GM23338 (cell line): ENCODE measurements at places on chromosomes 11 and 22. TPM values are rescaled to one million over a fixed set of nuclear protein-coding genes. Genes with fewer than 3 reads are reported as not detected.

GRCh38 chr22:33451866-33452469 lies 393.8 kb upstream of the SYN3 start:
- DNase-seq = no peak
- H3K27me3 ChIP-seq = no peaks in the 10 kb centered on the region
- H3K27ac ChIP-seq = no peak overlapping the region
- peaks cover 6% of the 10 kb centered on the region; the same call in 1 of the 2 replicates for H3K4me1 ChIP-seq

GRCh38 chr11:45702511-45702910 lies 37.1 kb upstream of the CHST1 start:
- no peaks in the 10 kb centered on the region for H3K27me3 ChIP-seq
- H3K36me3 ChIP-seq = no peaks in the 10 kb centered on the region
- H3K4me3 ChIP-seq = no peak overlapping the region
- DNase-seq = no peak

DNA sequence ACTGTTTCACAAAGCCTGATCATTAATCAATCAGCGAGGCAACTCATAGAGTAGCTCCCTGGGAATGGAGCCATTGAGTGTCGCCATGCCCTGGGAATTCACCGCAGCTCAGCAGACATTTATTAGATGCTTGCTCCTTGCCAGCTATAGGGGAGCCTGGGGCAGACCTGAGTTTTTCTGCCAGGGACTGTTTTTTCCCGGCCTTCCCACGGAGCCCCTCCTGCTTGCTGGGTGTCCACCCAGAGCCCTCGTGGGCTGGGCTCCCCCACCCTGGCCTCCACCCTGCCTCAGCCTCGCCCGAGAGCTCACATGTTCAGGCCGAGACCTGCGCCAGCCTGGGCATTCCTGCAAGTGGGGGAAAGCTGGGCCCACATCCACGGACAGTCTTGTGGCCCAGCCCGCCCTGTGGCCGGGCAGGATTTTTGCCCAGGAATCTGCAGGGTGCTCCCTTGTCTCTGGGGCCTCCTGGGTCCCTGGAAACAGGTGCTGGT lies 64.9 kb downstream of the SMIM38 start:
- H3K4me1 ChIP-seq = no peaks in the 10 kb centered on the region
- no peak overlapping the region for H3K4me3 ChIP-seq
- DNase-seq = no peak
- H3K36me3 ChIP-seq = no peaks in the 10 kb centered on the region
- H3K27me3 ChIP-seq = no peaks in the 10 kb centered on the region

DNA sequence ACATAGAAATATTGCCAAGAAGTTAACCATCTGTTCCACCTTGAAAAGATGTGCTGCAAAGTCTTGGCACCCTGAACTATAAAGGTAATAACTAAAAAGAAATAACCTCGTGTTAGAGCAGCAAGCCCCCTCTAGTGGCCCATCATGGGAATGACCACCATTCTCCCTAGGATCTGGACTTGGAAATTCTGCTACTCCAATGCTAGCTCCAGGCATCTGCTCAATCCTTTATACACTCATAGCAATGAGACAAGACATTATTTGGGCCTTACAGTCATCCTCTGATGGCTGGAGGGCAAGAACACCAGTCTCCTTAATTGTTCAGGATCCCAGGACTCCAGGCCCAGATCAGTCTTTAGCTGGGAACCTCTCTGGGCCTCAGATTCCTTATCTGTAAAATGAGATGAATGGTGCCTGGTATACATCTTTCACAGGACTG lies 76.0 kb downstream of the CWC15 start:
- H3K36me3 ChIP-seq = no peaks in the 10 kb centered on the region
- H3K27ac ChIP-seq = no peak overlapping the region
- peak; percentile 73 for DNase-seq
- H3K4me1 ChIP-seq = no peaks in the 10 kb centered on the region
- no peaks in the 10 kb centered on the region for H3K27me3 ChIP-seq

DNA sequence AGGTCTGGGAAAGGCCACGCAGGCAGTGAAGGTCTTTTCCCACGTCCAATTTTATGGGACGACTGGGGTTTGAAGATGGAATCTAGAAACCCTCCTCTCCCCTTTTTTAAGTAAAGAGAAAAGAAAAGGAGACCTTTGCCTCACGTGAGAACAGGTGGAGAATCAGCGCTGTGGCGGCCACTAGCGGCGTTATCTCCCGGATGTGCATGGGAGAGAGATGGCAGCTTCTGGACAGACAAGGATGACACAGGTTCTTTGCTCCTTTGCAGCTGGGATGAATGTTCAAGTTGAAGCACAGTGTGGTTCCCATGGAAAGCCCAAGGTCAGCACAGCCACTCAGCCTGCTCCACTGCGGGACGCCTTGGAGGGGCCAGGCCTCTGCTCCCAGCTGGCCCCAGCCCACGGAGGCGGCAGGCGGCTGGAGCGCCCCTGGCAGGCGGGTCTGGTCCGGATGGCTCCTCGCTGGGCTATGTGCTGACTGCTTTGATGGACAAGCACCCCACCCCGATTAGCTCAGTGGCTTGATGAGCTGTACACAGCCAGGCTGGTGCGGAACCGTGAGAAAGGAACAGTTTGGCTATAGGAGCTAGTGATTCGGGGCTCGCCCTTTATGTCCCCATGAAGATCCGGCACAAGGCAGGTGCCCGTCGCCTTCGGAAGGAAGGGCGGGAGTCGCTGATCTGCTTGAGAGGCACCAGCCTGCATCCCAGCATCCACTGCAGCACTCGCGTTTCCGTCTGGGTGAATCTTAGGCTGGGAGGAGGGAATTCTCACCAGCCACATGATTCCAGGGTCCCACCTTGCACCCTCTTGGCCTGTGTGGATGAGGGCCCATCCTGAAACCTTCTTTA lies 14.5 kb upstream of the BID start:
- no peaks in the 10 kb centered on the region; the same call in 1 of the 2 replicates for H3K4me1 ChIP-seq
- H3K27me3 ChIP-seq = no peaks in the 10 kb centered on the region
- DNase-seq = peak; percentile 44
- H3K27ac ChIP-seq = no peak overlapping the region
- H3K36me3 ChIP-seq = no peaks in the 10 kb centered on the region
- no peak overlapping the region for H3K4me3 ChIP-seq

DNA sequence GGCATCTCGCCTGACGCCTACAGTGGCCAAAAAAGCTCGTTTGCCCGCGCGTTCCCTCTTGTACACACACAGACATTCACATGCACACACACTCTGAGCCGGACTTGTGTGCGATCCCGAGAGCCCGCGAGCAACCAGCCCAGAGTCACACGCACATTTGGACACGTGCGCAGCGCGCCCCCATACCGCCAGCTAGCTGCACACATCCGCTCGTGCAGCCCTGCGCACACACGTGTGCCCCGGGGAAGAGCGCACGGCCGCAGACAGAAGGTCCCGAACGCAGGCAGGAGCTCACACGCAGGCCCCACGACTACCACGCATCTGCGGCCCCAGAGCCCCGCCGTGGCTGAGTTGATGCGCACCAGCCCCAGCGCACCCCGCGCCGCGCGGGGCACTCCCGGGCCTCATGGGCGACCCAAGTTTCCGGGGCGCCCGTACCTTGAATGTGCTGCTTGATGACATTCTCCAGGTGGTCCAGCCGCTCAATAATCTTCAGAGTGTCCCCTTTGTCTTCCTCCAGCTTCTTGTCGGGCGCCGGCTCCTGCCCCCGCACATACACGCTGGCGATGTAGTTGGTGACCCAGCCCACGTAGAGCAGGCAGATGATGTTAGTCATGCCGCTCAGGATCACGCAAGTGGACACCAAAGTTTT lies 758 bp downstream of the GALNT18 start:
- no peak overlapping the region for H3K27ac ChIP-seq
- H3K4me3 ChIP-seq = peak overlapping the region; percentile 90
- H3K27me3 ChIP-seq = peaks cover 53% of the 10 kb centered on the region
- DNase-seq = peak; percentile 50

GRCh38 chr11:62922189-62922589 lies 1.0 kb upstream of the CHRM1 start:
- no peak overlapping the region for H3K4me3 ChIP-seq
- peaks cover 24% of the 10 kb centered on the region for H3K4me1 ChIP-seq
- no peak overlapping the region for H3K27ac ChIP-seq
- no peak for DNase-seq

- peak; percentile 87 for DNase-seq
- H3K4me1 ChIP-seq = peaks cover 25% of the 10 kb centered on the region
- no peaks in the 10 kb centered on the region for H3K36me3 ChIP-seq
Measured at GRCh38 chr11:64643256-64643881, 52.3 kb downstream of the SLC22A12 start.

DNA sequence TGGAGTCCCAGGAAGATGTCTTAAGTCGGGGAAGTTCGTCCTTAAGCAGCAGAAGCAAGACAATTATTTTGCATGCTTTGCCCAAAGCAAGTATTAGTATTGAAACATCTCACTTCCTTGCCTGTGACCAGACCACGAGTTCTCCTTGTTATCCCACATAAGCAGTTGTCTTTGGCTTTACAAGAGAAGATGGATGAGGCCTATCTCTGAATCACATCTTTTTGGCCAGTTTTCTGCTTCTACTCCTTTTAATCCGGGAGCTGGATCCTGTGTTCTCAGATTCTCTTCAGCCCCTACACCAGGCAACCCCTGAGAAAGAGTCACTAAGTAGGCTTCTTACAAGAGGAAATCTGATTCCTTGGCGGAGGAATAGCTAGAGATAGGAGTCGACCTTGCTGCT lies 2.1 kb downstream of the SYT9 start:
- no peak overlapping the region for H3K27ac ChIP-seq
- peaks cover 17% of the 10 kb centered on the region for H3K4me1 ChIP-seq
- DNase-seq = no peak
- peaks cover 57% of the 10 kb centered on the region for H3K27me3 ChIP-seq
- H3K4me3 ChIP-seq = no peak overlapping the region

- no peak for DNase-seq
- H3K36me3 ChIP-seq = no peaks in the 10 kb centered on the region
- peaks cover 23% of the 10 kb centered on the region for H3K4me1 ChIP-seq
- H3K27ac ChIP-seq = peak overlapping the region; percentile 92
- H3K4me3 ChIP-seq = no peak overlapping the region
Measured at GRCh38 chr11:66569076-66569475, 670 bp upstream of the CTSF start.

- H3K4me3 ChIP-seq = no peak overlapping the region
- H3K36me3 ChIP-seq = no peaks in the 10 kb centered on the region
- no peak overlapping the region for H3K27ac ChIP-seq
- H3K27me3 ChIP-seq = no peaks in the 10 kb centered on the region
Measured at GRCh38 chr11:86034710-86035109, 34.2 kb downstream of the PICALM start.

DNA sequence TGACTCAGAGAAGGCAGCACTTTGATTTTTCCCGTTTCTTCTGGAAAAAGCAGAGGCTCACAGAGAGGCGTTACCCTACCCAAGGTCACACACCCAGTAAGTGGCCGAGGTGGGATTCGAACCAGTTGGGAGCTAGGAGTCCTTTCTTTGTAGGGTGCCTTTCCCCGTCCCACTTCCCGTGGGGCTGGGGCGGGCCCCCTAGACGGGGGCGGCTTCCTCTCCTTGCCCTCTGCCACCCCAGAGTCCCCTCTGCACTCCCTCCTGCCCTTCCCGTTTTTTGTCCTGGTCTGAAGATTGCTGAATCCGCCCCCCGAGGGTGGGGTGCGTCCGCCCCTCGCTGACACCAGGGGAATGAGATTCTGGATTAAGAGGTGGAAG lies 747 bp downstream of the TPCN2 start:
- peak overlapping the region; percentile 78 for H3K4me3 ChIP-seq
- peaks cover 18% of the 10 kb centered on the region; the same call in 1 of the 2 replicates for H3K4me1 ChIP-seq
- no peak overlapping the region for H3K27ac ChIP-seq
- H3K36me3 ChIP-seq = no peaks in the 10 kb centered on the region

- H3K27me3 ChIP-seq = no peaks in the 10 kb centered on the region
- no peak overlapping the region for H3K27ac ChIP-seq
- DNase-seq = peak; percentile 72
- H3K36me3 ChIP-seq = peaks cover 4% of the 10 kb centered on the region
- H3K4me3 ChIP-seq = no peak overlapping the region
Measured at GRCh38 chr11:59186130-59186594, 14.2 kb downstream of the DTX4 start.

GRCh38 chr11:2267851-2268728 lies 2.3 kb downstream of the ASCL2 start:
- H3K4me1 ChIP-seq = peaks cover 6% of the 10 kb centered on the region
- no peaks in the 10 kb centered on the region for H3K36me3 ChIP-seq

- no peak overlapping the region for H3K4me3 ChIP-seq
- no peak overlapping the region for H3K27ac ChIP-seq
Measured at GRCh38 chr22:48701296-48702030, 1126.2 kb downstream of the BRD1 start.

DNA sequence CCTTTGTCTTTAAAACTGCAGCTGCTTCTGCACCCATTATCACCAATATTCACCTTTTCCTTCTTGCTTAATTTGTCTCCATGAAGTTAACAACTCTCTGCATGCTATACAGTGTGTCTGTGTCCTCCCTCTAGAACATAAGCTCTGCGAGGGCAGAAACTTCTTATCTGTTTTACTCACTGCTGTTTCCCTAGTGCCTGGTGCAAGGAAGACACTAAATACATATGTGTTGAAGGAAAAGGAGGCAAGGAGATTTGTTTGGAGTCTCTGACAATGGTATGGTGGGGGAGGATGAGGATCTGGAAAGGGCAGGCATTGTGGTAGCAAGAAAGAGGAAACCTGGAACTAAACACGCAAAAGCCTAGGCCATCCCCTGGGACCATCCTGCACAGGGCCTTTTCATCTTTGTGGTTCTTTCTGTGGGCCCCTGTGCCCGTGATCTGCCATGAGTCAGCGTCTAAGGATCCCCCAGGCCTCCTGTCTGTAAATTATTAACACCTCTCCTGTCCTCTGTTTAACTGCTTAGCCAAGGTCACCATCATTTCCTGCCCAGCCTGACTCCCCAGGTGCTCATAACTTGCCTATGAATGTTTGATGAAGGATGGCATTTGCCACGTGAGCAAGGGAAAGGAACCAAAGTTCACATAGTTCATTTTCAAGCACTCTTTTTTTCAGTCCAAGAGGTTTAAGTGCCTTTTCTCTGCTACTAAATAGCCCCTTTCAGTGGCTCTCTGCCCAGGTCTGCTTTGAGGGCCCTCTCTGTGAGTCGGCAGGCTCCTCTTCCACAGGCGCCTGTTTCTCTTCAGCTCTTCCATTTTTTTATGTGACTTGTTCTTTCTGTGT lies 131.1 kb downstream of the RASSF10 start:
- peaks cover 7% of the 10 kb centered on the region; the same call in 1 of the 2 replicates for H3K4me1 ChIP-seq
- H3K27ac ChIP-seq = no peak overlapping the region
- H3K27me3 ChIP-seq = no peaks in the 10 kb centered on the region
- no peak overlapping the region for H3K4me3 ChIP-seq
- DNase-seq = no peak
- no peaks in the 10 kb centered on the region for H3K36me3 ChIP-seq

MS4A3 gene
- not detected in 2 replicates for total RNA-seq

IGSF9B gene
- total RNA-seq = 41.2 and 51.2 TPM in 2 replicates

USH1C gene
- total RNA-seq = 1.3 and 5.4 TPM in 2 replicates

TYMP gene
- total RNA-seq = 0.28 and 1.2 TPM in 2 replicates

MN1 gene
- total RNA-seq = 6.8 and 7.2 TPM in 2 replicates

TRIM48 gene
- total RNA-seq = not detected in 2 replicates

BTBD18 gene
- 0.08 TPM in 1 of 2 replicates, not detected in the other for total RNA-seq
